ENCODE measurements at places on chromosomes 7 and 10.
A peak's percentile ranks its signal among the peaks of the same experiment; 100 is the strongest.

DNA sequence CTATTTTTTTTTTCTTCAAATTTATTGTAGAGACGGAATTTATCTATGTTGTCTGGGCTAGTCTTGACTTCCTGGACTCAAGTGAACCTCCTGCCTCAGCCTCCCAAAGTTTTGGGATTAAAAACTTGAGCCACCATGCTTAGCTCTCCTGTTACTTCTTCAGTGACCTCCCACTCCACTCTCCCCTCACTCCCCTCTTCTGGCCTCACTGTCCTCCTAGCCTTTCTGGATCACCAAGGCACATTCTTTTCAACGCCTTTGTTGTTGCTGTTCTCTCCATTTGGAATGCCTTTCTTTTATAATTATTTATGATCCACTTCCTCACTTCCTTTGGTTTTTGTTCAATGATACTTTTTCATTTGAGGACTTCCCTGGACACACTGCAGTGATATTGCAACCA lies 17.9 kb downstream of the PTPRZ1 start:
- DNase-seq = no peak

DNA sequence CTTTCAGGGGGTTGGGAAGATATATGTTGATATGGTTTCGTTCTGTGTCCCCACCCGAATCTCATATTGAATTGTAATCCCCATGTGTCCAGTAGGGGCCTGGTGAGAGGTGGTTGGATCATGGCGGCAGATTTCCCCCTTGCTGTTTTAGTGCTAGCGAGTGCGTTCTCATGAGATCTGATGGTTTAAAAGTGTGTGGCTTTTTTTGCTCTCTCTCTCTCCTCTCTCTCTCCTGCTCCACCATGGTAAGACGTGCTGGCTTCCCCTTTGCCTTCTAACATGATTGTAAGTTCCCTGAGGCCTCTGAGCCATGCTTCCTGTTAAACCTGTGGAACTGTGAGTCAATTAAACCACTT lies 68.4 kb upstream of the PDZD8 start:
- no peak for DNase-seq

DNA sequence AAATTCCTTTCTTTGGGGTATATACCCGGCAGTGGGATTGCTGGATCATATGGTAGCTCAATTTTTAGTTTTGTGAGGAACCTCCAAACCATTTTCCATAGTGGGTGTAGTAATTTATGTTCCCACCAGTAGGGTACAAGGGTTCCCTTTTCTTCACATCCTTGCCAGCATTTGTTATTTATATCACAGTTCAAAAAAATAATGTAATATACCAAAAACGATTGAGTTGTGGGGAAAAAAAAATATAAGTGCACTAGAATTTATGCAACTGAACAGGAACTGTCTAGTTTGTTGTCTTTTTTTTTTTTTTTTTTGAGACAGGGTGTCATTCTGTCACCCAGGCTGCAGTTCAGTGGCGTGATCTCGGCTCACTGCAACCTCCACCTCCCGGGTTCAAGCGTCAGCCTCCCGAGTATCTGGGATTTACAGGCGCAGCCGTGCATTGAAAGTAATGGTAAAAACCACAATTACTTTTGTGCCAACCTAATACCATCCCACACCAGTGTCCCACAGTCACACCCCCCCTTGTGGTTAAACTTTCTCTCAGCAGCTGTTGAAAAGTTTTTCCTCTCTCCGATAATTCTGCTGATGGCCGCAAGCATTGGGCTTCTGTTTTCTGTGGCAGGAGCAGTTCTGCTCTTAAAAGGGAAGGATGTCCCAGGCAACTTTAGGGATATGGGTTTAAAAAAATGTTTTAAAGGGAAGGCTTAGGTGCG lies 6.8 kb upstream of the LAT2 start:
- DNase-seq = no peak

- DNase-seq = no peak
Observed at GRCh38 chr10:20492447-20492846, 404.7 kb downstream of the NEBL start.

GRCh38 chr7:1725199-1725690 lies 55.2 kb downstream of the ELFN1 start:
- no peak for DNase-seq

DNA sequence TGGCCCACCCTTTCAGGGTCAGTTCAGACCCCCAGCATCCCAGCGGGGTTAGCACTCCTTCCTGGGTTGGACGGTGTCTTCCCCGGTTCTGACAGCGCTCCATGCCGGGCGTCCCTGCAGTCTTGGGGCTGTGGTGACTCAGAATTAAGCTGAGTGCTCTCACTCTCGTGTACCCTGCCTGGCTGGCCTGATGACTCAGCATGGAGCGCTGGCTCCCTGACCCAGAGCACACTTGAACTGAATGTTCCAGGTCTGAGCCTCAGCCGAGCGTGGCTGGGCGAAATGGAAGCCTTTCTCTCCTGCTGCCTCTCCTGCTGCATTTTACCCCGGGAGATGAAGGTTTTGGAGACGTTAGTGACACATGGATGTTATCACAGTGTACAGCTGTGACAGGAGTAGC lies 7.1 kb downstream of the BAG3 start:
- no peak for DNase-seq

- DNase-seq = no peak
Observed at GRCh38 chr7:94420328-94420727, 25.6 kb downstream of the COL1A2 start.

- no peak for DNase-seq
Observed at GRCh38 chr7:129951226-129952085, 1.3 kb downstream of the UBE2H start.

GRCh38 chr7:16626388-16626787 lies 19.2 kb downstream of the ANKMY2 start:
- DNase-seq = no peak

DNA sequence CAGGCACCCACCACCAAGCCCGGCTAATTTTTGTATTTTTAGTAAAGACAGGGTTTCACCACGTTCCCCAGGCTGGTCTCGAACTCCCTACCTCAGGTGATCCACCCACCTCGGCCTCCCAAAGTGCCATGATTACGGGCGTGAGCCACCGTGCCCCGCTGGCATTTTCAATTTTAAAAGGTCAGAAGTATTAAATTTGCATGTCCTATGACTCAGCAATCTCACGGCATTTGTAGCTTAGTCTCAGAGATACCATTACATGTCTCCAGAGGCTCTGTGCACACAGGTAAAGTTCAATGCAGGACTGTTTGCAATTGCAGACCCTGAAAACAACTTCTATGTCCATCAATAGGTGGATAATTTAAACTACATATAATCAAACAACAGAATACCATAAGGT lies 99.2 kb downstream of the DLG5 start:
- no peak for DNase-seq

DNA sequence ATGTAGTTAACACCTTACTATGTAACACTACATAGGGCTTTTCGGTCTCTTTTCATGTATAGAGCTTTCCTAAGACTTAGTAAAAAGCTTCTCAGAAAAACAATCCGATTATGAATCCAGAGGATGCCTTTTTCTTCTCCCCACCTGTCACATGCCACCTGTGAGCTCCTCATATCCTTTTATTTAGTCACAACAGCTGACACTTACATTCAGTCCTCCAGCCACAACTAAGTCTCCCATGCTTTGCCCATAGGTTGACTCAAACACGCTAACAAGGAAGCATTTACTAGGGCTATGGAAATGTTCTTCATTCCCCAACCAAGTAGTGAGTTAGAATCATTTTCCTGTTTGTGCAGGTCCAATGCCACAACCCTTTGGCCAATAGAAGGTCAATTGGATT lies 7.9 kb downstream of the ENO4 start:
- no peak for DNase-seq

- no peak for DNase-seq
Observed at GRCh38 chr7:130890176-130891020, 156.4 kb upstream of the KLF14 start.

DNA sequence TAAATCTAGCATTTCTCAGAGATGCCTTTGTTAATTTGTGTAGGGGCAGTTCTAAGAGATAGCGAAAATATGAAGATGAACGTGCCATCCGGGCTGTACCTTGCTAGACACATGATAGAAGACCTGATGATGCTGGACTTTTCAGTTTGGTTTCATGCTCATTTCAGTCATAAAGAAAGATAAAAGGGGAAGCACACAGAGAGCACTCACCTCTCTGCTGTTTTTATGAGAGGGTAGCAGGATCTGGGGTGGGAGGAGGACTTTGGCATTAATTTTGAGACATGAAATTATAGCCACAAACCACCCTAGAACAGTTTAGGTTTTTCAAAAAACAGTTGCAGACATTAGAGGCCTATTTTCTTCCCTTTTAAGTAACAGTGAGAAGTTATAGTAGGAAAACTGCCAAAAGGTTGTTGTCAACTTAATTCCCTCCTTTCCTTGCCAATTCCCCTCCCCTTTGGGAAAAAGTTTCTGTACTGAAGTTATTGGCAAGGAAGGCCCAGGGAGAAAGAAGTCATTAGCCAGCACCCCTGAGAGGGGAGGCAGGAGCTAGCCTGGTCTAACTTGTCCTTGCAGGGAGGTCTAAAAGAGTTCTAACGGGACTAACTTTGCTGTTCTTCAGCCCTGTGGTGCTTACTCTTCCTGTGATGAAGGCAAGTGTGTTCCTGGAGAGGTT lies 2.6 kb downstream of the ST7 start:
- no peak for DNase-seq

DNA sequence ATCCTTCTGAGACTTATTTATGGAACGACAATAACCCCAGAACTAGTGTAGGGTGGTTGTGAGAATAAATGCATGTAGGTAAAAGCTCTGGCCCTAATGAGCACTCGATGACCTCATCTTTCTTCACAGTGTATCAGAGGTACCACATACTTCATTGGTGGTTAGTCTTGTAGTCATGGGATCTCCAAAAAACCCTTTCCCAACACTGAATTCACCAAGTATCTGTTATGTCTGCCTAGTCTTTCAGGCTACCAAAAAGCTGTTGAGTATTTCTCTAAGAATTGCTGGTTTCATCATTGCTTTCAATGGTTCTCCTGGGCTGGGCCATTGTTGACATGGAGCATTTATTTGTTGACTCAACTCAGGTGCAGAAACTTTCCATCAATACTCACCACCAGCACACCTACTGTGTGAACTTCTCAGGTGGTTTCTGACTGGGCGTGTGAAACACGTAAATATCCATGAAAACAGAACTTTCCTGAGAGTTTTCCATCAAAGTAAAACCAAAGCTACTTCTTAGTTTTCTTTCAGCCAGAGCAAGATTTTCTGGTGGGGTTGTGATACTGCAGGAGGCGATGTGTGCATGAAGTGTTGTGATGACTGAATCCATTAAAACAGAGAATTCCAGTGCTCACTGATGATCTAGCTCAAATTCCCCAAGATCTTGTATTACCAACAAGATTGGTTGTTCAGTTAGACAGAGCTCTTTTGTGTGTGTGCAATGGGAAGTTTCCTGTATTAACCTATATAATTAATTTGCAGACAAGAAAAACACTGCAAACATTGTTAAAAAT lies 51.4 kb upstream of the SLC35B4 start:
- no peak for DNase-seq

- DNase-seq = no peak
Observed at GRCh38 chr7:27883696-27884095, 143.7 kb downstream of the TAX1BP1 start.

GRCh38 chr7:152574892-152575548 lies 100.9 kb downstream of the XRCC2 start:
- peak; percentile 27 for DNase-seq

GRCh38 chr10:111199587-111199986 lies 122.8 kb downstream of the ADRA2A start:
- DNase-seq = no peak

DNA sequence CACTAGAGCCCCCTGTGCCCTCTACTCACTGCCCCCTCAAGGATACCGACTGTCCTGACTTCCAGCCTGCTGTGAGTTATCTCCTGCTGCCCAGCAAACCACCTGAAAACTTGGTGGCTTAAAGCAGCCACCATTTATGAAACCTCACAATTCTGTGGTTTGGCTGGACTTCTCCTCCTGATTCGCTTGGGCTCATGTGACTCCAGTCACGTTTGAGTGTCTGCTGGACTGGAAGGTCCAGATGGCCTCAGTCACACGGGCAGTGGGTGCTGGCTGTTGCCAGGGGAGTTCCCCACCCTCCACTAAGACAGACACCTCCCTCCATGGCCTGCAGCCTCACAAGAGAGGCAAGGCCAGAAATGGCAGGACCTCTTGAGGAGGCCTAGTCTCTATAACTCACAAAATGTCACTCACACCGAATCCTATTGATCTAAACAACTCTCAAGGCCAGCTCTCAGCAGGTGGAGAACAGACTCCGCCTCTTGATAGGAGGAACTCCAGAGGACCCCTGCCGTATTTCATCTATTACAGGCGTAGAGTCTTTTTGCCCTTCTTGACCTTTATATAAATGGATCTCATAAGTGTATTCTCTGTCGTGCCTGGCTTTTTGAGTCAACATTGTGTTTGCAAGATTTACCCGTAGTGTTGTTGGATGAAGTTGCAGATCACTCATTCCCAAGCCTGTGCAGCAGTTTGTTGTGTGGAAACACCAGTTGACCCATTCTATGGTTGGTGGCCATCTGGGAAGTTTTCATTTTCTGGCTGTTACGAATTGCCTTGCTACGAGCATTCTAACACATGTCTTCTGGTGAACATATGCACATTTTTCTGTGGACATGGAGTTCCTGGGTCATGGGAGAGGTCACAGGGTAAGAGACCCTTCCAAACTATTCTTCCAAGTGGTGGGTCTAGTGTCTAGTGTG lies 48.3 kb downstream of the ZMIZ1 start:
- no peak for DNase-seq

GRCh38 chr10:99466632-99467223 lies 36.3 kb upstream of the GOT1 start:
- DNase-seq = no peak

- no peak for DNase-seq
Observed at GRCh38 chr10:18474118-18474455, 177.3 kb downstream of the NSUN6 start.

DNA sequence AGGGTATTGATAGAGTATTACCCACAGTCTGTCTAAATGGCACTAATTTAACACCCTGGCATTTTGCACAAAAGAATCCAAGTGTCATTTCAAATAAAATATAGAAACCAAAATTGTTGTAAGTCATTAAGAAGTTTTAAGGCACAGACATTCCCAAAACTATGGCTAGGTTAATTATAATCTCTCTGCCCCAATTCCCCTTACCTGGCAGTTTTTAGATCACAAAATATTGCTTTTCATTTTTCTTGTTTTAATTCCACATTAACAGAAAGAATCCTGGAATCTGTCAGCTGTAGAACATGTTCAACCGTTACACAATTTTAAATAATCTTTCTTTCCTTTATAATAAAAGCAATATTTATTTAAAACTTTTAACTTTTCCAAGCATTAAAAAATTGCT lies 56.1 kb upstream of the PALS2 start:
- DNase-seq = no peak

DNA sequence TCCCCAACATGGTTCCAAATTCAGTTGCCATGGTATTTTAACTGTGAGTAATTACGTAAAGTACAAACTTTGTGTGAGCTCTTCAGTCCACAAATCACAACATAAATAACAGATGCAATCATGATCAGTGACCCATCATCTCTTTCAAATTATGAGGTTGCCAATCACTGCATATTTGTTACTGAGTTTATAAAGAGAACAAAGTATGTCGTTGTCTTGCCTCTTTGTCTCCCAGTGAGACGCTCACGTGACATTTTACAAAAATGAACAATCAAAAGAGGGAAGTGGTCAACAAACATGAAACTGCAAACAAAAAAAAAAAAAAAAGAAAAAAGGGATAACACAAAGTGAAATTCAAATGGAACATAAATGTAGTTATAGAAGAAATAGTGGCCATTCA lies 122.7 kb upstream of the PDSS1 start:
- DNase-seq = no peak
